Calu3 (cell line): ENCODE measurements at places on chromosomes 5 and 9.

DNA sequence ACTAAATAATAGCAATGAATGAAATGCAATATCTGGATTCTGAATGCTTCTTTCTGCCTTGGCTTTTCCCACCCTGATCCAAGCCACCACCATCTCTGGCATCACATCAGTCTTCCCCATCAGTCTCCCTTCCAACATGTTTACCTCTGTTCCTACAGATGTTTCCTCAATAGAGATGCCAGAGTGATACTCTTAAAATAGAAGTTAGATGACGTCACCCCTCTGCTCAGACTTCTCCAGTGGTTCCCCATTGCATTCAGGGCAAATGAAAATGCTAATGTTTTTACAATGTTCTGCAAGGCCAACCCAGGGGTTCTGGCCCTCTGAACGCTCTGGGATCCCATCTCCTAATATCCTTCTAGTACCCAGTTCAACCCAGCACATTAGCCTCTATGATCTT, 305.8 kb downstream of the TRIM32 start:
- DNase-seq: no peak

DNA sequence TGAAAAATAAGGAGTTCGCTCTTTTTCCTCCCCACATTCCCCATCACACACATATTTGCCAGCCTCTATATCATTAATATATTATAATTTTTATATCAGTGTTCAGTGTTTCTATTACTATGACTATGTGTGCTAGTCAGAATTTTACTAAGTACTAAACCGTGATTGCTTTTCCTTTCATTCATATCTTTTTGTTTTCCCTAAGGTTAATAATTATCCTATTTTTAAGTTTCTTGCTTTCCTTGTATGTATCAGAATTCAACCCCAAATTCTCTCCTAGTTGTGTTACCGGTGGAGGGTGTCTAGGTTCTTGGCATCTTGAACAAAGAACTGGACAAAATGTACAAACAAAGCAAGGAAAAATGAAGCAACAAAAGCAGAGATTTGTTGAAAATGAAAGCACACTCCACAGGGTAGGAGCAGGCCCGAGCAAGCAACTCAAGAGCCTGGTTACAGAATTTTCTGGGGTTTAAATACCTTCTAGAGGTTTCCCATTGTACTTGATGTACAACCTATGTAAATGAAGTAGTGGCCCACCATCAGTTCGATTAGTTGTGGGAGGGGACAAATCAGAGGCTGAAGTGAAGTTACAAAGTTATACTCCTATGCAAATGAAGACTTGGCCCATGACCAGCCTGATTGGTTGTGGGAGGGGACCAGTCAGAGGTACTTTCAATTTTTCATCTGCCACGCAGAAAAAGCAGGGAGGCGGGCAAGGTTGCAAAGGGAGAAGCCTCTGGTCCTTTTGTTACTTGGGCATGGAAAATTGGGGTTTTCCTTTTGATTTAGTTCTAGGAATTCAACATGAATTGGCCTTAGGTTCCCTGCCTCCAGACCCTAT, 43.8 kb downstream of the KIAA1191 start:
- DNase-seq: no peak

DNA sequence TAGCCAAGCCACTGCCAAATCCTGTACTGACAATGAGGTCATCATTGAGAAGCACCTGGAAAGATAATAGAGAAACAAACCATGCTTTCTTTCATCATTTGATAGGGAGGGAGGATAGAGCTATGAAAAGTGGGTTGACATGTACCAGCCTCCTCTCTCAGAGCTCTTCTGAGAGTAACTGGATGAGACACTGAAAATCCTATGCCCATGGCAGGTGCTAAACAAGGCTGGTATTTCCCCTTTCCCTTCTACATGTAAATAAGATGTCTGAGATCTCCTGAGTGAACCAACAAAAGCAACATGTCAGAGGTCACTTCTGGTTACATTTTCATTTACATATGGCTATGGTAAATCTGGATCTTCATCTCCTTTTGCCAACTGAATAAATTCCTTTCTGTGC, 45.3 kb upstream of the TRAF1 start:
- DNase-seq: no peak

GRCh38 chr9:97363661-97364299, 48.1 kb upstream of the TDRD7 start:
- DNase-seq: no peak

DNA sequence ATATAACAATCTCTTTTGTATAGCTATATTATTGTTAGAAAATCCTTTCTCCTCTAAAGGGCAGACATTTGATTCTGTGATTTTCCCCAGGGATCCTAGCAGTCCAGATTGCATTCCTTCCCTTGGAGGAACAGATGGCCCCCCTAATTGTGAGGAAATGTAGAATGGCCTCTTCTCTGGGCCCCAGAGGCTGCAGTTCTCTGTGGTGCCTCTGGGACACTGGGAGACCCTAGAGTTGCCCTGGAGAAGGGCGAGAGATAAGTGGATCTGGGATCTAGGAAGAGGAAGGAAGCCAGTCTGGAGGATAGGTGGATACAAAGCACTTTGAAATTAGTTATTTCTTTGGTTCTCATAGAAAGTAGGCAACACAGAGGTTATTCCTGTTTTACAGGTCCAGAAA, 1.9 kb upstream of the HINT2 start:
- DNase-seq: no peak

- no peak for DNase-seq
Measured at GRCh38 chr9:107386396-107386795, 103.2 kb downstream of the KLF4 start.

GRCh38 chr5:14574891-14575508, 6.6 kb upstream of the OTULINL start:
- DNase-seq: peak; percentile 9

GRCh38 chr5:33994845-33995244, 10.4 kb upstream of the SLC45A2 start:
- DNase-seq: no peak

GRCh38 chr5:178449163-178450070, 140.8 kb downstream of the COL23A1 start:
- DNase-seq: no peak

GRCh38 chr9:79912318-79913070, 340.7 kb downstream of the TLE4 start:
- no peak for DNase-seq

GRCh38 chr5:25128606-25129005, 483.8 kb upstream of the CDH10 start:
- no peak for DNase-seq

GRCh38 chr5:180649297-180650039, at the start of gene FLT4:
Gene FLT4 (minus strand): TSS chr5:180649600. CDS start chr5:180649545, 55 bp downstream.
- no peak for DNase-seq

DNA sequence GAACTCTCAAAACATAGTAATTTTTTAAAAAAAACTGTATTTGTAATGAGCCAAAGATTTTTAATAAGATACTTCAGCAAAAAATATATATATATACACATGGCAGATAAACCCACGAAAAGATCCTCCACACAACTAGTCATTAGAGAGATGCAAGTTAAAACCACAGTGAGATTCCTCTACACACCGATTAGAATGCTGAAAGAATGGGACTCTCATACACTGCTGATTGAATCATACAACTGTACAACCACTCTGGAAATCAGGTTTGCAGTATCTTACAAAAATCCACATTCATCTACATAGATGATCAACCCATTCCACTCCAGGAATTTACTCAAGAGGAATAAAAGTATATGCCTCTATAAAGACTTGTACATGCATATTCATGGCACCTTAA, 43.7 kb downstream of the RASEF start:
- DNase-seq: no peak

DNA sequence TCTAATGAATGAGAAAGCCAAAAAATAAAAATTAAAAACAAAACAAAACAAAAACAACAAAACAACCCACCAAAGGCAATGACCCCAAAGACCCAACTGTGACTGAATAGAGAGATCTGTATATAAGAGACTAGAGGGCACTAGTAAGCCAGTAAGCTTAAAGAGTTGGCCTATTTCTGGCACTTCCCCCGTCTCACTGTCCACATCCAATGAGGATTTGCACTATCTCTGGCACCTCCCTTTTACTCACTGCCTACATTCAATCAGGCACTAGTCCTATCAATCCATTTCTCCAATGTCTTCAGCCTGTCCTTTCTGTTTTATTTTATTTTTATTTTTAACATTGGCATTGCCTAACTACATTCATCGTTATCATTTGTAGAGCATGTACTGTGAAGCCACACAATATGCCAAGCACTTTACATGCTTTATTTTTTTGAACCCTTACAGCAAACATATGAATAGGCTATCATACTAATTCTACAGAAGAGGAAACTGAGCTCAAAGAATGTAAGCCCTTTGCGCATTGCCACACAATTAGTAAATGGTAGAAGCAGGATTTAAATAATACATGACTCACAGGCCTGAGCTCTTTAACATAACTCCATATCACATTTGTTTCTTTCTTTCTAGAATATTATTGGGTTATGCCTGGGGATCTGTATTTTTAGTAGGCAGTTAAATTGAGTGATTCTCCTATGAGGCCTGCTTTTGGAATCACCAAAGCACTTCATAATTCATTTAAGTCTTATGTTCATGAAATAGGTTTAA, 70.0 kb downstream of the C6 start:
- DNase-seq: no peak

DNA sequence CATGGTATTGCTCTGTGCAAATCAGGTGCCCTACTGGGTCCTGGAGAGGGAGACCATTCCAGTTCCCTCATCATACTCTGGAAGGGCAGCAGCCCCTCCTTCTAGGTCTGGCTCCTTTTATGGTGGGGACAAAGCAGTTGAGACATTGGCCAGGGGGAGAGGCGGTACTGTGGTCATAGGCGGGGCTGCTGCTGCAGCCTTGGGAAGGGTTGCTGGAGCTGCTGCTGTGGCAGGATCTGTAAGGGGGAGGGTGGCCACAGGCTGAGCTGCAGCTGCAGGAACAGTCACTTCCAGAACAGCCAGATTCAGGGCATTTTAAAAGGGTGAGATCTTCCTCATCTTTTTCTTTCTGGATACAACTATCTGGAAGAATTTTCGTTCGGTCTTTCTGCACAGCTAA, 233.0 kb upstream of the SGCD start:
- no peak for DNase-seq

GRCh38 chr9:93929231-93929630, 25.9 kb downstream of the BARX1 start:
- DNase-seq: no peak

DNA sequence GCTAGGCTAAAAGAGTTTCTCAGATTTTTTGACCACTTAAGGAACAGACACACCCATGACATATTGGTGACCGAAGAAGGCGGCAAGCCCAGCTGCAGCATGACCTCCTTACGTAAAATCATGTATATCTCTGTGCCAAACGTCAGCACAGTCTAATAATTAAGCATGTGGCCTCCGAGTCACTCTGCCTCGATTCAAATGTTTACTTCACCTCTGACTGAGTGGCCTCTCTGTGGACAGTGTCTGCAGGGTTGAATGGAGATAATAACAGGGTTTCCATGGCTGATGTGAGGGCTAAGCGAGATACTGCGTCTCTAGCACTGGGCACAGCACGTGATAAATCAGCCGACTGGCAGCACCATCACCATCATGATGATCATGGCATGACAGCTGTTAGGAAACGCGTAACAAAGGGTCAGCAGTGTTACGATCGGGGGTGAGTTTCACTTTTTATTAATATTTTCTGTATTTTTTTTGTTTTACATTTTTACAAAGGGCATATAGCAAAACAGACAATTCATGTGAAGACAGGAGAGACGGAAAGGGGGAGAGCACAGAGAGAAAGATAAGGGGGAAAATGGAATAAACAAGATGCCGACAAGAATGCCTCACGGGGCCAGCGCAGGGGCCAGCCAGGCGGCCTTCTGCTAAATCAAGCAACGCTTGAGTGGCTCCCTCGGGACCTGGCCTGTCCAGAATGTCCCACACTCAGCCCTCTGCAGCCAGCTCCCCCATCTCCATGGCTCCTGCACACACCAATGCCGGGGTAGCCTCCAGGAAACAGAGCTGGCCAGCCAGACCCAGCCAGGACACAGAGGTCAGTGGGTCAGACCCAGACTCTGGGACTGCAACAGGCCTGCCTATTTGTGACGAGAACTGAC, 60.3 kb downstream of the ADAMTS2 start:
- DNase-seq: no peak

- DNase-seq: no peak
Measured at GRCh38 chr5:9094582-9094981, 451.3 kb downstream of the SEMA5A start.

DNA sequence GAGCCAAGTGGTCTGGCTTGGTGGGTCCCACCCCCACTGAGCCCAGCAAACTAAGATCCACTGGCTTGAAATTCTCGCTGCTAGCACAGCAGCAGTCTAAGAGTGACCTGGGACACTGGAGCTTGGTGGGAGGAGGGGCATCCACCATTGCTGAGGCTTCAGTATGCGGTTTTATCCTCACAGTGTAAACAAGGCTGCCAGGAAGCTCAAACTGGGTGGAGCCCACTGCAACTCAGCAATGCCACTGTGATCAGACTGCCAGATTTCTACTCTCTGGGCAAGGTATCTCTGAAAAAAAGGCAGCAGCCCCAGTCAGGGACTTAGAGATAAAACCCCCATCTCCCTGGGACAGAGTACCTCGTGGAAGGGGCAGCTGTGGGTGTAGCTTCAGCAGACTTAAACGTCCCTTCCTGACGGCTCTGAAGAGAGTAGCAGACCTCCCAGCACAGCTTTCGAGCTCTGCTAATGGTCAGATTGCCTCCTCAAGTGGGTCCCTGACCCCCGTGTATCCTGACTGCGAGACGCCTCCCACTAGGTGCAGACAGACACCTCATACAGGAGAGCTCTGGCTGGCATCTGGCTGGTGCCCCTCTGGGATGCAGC, 18.2 kb upstream of the STK32A start:
- no peak for DNase-seq

DNA sequence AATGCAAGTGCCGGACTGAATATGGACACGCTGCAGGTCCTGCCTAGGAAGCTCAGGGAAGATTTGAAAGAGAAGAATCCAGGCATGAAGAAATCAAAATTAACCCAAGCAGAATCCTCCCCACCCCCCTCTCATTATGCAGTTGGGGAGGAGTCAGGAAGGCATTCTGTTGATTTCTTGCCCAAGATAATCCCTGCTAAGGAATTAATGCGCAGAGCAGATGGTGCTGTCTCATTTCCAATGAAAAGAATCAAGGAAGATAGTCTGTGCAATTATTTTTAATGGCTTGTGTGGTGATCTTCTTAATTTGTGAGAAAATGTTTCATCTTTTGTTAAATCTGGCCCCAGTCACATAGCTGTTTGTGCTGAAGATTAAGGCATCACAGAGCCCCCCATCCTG, 145.0 kb downstream of the ZNF462 start:
- no peak for DNase-seq

DNA sequence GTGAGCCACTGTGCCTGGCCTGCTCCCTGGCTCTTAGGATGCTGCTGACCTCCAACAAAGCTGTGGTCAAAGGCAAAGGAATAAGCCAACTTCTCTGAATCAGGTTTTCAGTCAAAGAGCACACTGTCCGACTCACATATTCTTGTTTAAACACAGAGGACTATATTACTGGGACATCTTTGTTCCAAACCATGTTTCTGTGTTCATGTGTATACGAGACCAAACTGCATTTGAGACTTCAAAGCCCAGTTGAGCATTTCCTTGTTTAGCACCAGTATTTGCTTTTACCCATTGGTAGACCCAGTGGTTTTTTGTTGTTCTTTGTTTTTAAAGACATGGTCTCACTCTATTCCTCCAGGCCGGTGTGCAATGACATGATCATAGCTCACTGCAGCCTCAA, 100.2 kb downstream of the SCAI start:
- DNase-seq: no peak

- DNase-seq: no peak
Measured at GRCh38 chr5:79986260-79986659, 4.8 kb downstream of the MTX3 start.

- no peak for DNase-seq
Measured at GRCh38 chr5:6905423-6905822, 192.2 kb downstream of the TENT4A start.
